Immature natural killer cell (primary cell): ENCODE measurements at places on chromosomes 4 and X.

GRCh38 chr4:185839194-185839712 is 27.3 kb upstream of the SORBS2 start:
- no peak for DNase-seq

- DNase-seq, result no peak
These were observed 222.7 kb upstream of the HAND2 start for GRCh38 chr4:173752610-173753230.

DNA sequence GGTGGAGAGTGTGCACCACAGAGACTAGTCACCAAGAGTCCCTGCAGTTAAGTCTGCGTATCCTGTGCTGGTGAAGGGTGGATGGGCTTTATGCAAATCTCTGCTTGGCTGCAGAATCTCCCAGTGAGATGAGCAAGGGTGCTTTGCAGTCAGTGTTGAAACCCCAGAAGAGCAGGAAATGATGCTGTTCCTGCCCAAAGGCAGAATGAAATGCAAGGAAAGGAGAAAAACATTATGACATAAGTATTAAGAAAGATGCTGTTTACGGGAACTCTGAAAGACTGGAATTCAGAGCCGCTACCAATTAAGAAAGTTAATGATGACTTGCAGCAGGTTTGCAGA is 25.4 kb upstream of the ACSL1 start:
- no peak for DNase-seq

DNA sequence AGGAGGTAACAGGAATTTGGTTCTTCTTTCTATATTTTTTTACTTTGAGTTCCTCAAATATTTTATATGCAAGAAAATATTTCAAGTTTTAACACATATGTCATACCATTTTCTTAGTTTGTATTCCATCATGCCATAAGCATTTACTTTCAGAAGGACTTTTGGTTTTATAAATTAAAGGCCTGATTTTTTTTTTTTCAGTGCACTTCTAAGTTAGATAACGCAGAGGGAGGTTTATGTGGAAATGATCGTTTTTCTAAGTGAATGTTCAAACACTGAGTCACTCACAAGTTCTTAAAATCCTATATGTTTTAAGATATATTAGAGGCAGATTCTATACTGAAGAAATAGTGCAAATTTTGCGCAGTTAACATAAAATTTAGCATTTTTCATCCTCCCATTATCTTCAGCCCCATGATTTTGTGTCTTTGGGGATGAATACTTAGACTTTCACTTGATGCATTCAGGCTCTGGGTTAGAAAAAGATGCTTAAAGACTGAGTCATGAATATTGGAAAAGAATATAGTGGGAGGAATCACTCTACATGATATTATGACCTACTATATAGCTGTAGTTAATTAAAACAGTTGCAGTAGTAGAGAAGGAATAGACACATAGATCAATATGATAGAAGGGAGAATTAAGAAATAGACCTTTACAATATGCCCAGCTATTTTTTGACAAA is 54.9 kb downstream of the COL4A5 start:
- no peak for DNase-seq

- peak; percentile 7 for DNase-seq
These were observed 257.1 kb upstream of the RPS6KA3 start for GRCh38 chrX:20523626-20524312.

- DNase-seq, result no peak
These were observed 71.3 kb downstream of the NBDY start for GRCh38 chrX:56800307-56800706.

GRCh38 chrX:19955306-19955705 is 35.6 kb downstream of the BCLAF3 start:
- no peak for DNase-seq

DNA sequence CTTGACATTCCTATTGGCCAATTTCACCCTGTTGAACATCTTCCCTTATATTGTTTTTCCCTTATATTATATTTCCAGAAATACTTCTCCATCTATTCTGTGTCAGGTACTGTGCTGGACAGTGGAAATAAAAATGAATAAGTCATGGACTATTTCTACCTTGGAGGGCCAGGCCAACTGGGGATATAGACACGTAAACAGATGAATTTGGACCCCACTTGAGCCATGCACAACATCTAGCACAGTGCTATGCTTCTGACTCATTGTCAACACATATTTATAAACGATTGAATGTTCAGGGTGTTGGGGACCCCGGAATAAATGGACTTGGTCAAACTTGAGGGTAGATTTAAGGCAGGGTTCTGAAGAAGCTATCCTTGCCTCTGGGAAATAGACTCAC is 111.1 kb downstream of the ANK2 start:
- DNase-seq, result no peak

GRCh38 chr4:1579901-1580691 is 104.0 kb downstream of the FAM53A start:
- peak; percentile 91 for DNase-seq

DNA sequence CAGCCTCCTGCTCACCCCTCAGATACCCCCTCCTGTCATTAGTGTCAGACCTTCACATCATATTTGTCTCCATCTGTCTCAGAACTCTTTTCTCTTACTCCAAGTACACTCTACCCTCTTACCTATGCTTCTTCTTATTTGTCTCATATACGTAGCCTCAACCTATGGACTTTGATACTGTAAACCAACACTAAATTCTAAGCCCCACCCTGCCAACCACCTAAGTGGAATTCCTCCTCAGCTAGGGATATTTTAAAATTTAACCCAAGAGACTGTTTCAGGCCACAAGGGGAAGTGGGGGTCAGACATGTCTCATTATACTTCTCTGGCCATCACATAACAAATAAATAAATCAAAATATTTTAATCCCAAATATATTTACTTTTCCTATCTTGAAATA is 778.1 kb upstream of the GRID2 start:
- DNase-seq, result no peak

DNA sequence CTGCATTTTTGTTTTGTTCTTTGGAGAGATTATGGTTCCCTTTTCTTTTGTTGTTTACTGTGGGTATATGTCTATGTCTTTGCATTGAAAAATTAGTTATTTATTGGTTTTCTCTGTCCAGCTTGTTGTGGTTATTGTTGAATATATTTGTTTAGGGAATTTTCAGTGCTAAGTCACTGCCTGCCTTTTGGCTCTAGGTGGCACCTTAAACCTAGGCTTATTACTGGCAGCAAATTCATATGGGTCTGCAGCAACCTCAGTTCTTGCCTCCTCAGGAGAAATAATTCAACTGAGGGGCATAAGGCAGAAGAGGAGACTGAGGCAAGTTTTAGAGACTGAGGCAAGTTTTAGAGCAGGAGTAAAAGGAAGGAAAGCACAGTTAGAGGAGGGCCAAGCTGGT is 1157.3 kb upstream of the AGA start:
- no peak for DNase-seq

GRCh38 chr4:120902925-120903324 is 19.6 kb downstream of the PRDM5 start:
- no peak for DNase-seq

- DNase-seq, result no peak
These were observed 312.2 kb downstream of the GPM6A start for GRCh38 chr4:175499735-175500352.

GRCh38 chr4:168825975-168826374 is 184.1 kb downstream of the CBR4 start:
- DNase-seq, result no peak

GRCh38 chr4:165518686-165519085 is 139.9 kb downstream of the CPE start:
- DNase-seq, result no peak

- no peak for DNase-seq
These were observed 155.9 kb downstream of the APBB2 start for GRCh38 chr4:41058426-41058825.

DNA sequence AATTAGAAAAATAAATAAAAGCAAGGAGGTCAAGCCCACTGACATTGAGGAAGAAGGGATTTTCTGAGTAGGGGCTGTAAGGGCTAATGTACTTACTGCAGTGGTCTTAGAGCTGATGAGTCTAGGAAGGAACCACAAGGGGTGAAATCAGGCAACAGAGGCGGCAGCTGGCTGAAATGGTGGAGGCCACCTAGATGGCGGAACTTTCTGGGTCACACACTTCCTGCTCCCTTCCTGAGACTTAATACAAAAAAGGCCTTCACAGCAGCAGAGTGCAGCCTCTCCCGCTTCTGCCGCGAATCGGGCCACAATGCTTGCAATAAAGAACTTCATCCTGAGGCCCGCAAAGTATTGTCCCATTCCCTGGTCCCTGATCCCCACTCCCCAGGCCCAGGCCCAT is 15.4 kb downstream of the SNX12 start:
- DNase-seq, result no peak

DNA sequence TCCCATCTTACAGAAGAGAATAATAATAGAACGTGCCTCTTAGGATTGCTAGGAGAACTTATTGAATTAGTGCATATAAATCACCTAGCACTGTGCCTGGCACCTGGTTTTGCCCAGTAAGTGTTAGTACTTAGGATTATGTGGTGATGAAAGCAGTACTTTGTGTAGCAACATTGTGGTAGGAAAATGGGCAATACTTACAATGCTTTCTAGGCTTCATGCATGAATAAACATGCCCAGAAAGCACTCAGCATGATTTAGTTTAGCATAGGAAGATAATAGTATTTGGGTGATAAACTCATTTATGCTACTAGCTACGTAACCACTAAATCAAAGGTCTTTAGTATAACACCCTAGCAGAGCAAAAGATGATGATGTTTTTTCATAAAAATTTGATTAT is 105.6 kb downstream of the NEUROG2 start:
- no peak for DNase-seq

- DNase-seq, result peak; percentile 85
These were observed 3.3 kb downstream of the KLF3 start for GRCh38 chr4:38667085-38667893.

GRCh38 chr4:17024425-17024824 is 126.0 kb upstream of the LDB2 start:
- DNase-seq, result no peak

DNA sequence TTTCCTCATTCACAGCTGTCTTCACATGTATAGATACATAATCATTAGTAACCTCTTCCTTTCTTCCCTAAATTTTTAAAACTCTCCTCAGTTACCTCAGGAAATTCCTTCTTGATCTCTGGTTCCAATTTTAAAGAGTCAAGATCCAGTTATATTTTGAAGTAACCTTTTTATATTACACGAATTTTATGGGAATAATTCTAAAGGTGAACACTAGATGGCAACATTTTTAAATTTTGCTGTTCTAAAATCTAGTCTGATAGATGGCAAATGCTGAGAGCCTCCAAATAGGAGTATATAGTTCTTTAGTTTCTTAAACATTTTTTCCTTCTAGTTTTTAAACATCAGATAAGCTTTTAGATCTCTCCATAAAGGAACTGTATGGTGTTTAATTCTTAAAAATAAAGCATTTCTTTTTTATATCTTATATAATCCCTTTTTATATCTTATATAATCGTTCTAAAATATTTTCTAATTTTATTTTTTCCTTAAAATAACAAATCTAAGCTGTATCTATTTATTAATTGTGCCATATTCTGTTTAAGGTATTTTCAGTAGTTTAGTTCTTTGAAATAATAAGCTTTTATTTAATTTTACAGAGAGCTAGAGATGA is 37.9 kb upstream of the PAPSS1 start:
- DNase-seq, result peak; percentile 18

- DNase-seq, result no peak
These were observed 47.8 kb downstream of the CRLF2 start for GRCh38 chrX:1164322-1165288.

DNA sequence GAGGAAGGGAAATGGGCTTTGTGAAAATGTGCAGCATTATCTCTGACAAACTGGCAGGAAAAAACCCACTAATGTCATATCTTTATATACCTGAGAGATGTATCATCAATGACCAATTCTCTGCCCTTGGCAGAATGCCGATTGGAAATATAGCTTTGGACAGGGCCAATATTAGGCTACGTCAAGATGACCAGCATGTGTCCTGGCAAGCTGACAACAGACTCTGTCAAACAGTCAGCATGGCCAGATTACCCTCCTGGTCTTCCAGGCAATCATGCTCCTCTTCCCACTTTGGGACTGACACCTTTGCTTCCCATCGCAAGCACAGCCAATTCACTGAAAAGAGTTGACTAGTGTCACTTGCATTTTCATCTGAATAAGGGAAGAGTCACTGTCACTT is 57.0 kb downstream of the SORBS2 start:
- DNase-seq, result no peak

DNA sequence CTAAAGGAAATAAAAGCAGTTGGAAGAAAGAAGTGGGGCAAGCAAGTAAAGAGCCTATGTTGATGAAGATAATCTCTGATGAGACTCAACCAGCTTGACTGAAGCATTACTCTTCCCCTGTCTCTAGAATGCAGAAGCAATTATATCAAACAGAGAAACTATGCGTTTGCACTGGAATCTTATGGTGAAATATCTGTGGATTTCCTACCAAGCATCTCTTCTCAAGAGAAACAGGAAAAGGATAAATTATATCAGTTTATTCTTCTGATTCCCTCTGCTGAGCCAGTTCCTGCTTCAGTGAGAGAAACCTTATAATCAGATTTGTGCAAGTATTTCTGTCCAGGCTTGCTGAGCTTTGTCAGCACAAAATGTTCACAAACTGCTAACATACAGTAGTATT is 316.7 kb upstream of the SLC7A11 start:
- no peak for DNase-seq

DNA sequence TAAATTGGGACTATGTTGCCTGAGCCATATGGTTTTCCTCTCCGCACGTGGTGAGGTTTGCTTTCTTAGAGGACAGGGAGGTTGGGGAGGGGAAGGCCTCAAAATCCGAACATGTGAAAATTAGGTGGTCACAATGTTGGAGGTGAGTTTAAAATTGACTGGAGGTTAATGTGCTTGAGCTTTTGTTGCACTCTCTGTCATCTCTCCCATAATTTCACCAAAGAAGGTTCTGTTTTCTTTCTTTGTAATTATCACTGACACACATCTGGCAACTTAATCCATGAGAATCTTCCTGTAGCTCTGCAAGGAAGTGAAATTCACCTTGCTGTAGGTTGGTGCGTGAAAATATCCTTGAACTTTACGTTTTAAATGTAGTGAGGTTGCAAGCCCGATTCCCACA is 225.5 kb downstream of the PDGFC start:
- DNase-seq, result no peak

DNA sequence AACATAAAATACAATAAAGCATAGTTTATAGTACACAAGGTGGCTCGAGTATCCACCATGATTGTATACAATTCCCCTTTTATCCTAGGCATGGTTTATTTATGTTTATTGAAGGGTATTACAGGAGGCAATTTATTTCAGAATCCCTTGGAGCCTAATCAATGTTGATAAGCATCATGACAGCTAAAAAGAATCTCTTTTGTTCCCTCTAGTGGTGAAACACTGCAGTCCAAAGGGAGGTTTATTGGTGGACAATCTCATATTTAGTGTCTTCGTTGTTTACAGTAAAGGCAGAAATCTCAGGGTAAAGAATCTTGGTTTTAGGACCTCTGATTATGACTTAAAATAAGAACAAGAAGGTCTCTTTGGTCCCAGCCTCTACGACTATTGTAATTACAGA is 1712.5 kb downstream of the C4orf33 start:
- DNase-seq, result no peak
